ENCODE measurements at places on chromosomes 1 and 21.

GRCh38 chr1:111743679-111744101 lies 4.5 kb upstream of the INKA2 start:
- no peak for DNase-seq

GRCh38 chr1:56939209-56939608 lies 26.6 kb downstream of the C8B start:
- DNase-seq, result no peak

GRCh38 chr1:53063744-53064515 lies 1.9 kb downstream of the PODN start:
- DNase-seq, result no peak

DNA sequence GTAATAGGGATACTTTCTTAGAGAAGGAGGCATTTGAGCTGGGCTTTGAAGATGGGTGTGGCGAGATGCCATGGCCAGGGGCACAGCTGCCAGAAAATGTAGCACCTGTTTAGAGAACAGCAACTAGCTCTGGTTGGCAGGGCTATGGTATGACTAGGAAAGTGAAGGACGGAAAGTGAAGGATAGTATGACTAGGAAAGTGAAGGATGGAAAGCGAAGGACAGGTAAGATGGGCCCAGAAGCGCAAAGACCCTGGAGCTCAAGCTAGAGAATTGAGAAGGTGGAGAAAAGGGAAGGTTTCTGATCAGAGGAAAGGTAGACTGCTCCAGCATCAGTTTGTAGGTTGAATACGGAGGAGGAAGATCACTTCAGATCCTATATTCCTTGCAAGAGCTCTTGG lies 205.4 kb downstream of the SLC35F3 start:
- DNase-seq, result no peak

DNA sequence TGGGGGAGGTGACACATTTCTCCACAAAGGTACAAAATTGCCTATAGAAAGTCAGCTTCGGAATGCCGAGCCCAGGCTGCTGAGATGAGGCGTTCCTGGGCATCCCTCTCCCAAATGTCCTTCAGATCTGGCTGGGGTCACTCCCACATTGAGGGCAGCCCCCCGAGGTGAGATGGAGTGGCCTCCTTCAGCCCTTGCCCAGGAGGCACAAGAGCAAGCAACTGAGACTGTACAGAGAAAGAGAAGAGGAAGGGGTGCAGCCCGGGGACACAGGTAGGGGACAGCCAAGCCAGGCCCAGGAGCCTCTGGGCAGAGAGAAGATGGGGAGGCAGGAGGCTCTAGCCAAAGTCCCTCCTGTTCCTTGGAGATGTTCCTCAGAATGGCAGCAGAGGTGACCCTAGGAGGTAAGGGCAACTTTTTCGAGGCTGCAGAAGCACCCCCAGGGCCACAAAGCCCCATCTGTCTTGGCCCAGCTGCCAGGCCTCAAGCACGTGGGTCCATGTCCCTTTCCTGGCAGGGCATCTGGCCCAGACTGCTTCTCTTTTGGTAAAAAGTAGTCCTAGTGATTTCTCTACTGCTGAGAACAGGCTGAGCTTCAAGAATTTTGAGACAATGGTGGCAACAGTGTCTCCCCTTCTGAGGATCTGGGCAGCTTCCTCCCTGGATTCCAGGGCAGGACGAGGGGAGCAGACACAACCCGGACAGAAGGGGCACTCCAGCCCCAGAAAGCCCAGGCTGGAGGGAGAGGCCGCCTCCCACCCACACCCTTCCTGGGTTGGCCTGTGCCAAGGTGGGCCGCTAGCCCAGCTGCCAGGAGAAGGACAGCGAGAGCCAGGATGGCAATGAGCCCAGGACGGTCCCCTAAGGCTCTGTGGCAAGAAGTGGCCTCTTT lies 68.0 kb downstream of the LRRN2 start:
- DNase-seq, result no peak
